Adipocyte (in vitro differentiated cells): ENCODE measurements at places on chromosomes 16 and 17.

- DNase-seq = no peak
Observed at GRCh38 chr16:49835161-49835777, 20.6 kb downstream of the ZNF423 start.

DNA sequence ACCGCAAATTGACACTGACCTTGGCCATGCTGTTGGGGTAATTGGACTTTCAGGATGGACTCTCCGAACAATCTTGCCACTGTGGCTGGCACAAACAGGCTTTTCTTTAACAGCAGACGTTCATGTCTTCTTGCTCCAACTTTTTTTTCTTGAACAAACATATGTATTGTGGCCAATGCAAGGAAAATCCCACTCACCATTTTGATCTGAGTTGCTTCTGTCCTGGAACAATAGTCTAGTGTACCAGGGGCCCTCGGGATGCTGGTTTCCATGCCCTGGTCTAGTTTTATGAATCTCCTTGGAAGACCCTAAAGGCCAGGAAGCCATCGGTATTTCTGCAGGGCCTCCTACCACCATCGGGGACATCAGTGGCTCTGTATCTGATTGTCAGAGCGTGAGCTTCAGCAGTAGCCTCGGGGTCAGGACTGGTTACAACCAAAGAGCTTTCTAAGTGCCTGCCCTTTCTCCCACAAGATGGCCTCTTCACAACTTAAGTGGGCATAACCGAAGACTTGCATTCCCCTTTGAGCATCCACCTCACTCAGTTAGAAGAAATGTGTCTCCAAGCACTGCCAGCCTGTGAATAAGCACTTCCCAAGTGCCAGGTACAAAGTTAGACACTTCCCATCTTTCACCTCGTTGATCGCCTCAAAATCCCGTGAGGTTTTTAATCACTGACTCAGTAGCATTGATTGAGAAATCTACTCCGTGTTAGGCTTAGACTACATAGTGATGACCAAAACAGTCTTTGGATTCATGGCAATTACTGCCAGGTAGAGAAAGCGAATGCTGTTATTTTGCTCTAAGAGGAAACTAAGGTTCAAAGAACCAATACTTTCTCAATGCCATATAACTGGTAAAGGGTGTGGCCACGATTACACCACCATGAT is 87.0 kb upstream of the TBX2 start:
- DNase-seq = no peak

DNA sequence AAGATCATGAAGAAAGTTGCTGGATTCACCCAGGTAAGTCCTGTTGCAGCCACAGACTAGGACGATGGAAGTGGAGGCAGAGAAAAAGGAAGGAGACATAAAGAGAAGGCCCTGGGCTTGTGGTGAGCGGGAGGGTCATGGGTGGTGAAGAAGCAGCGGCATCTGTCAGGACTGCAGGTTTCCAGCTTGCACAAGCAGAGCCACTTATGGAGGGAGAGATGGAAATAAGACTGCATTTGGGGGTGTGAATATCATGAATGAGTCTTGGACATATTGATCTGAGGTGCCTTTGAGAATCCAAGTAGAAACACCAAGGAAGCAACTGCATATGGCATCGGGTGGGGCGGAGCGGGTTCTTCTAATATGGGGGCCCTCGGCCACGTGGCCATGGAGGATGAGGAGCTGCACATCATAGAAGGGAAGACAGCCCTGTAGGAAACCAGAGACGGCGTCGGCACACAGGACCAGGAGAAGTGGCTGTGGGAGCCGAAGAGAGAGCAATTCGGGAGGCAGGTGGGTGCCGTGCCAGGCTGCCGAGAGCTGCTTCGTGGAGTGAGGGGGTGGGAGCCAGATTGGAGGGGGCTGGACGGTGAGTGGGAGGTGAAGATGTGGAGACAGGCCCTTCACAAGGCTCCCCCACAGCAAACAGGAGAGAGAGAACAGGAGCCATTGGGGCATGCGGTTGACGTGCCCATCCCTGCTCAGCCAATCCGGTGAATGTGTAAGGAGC is 243.5 kb downstream of the GSG1L start:
- no peak for DNase-seq

- DNase-seq = no peak
Observed at GRCh38 chr17:61631800-61632199, 40.8 kb upstream of the NACA2 start.

GRCh38 chr17:75555679-75556153 is 30.2 kb downstream of the LLGL2 start:
- no peak for DNase-seq

DNA sequence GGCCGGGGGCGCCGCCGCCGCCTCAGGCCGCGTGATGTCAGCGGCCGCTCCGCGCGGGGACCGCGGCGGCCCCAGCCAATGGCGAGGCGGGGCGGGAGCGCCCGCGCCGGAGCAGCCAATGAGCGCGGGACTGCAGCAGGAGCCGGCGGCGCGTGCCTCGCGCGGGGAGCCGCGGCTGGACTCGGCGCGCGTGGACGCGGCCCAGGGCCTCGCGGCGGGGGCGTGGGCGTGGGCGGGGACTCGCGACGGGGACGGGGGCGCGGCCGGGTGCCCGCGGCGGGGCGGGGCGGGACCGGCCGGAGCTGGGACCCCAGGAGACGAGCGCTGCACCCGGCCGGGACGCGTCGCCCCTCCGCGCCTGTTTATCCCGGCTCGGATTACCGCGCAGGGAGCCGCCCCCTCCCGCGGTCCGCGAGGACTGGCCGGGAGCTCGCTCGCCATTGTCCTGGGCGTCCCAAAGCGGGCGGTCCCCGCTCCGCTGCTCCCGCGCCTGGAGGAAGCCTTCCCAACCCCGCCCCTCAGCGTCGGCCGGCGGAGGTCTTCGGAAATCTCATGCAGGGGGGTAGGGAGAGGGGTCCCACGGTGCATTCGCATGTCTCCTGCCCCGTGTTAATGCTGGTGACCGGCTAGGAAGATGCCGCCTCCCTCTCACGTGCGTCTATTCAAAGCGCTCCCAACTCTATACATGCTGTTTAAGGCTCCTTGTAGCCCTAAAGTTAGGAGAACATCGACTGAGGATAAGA is at the start of gene RNF157:
Gene RNF157, minus strand, starts transcription at position 33 of the 743 bp plus-strand sequence. CDS start 253 bp downstream, outside the sequence.
- DNase-seq = peak; percentile 77

- peak; percentile 34 for DNase-seq
Observed at GRCh38 chr17:39981207-39981741, 667 bp downstream of the PSMD3 start.

DNA sequence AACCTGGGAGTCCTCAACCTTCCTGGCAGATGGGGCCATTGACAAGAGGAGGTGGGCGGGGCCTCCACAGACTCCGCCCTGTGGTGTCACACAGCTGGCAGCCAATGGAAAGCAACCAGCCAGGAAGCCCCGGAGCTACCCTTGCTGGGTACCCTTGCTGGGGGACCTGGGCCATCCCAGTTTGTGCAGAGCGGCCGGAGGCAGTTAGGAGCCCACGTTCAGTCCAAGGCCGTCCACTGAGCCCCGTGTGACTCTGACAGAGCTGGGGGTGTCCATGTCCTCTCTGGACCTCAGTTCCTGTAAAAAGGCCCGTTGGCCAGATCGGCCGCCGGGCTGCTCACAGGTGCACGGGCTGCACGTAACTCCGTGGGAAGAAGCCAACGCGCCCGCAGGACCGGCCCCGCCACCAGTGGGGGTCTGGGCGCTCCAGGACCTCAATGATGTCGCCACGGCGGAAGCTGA is 17.1 kb upstream of the FAM83G start:
- DNase-seq = no peak

- DNase-seq = no peak
Observed at GRCh38 chr17:76174037-76174436, 33.0 kb upstream of the FOXJ1 start.

- DNase-seq = no peak
Observed at GRCh38 chr16:85838381-85838780, 38.9 kb downstream of the COX4I1 start.

- no peak for DNase-seq
Observed at GRCh38 chr17:42670789-42671657, 5.8 kb downstream of the PLEKHH3 start.

- no peak for DNase-seq
Observed at GRCh38 chr16:11414815-11415775, 69.8 kb downstream of the RMI2 start.

DNA sequence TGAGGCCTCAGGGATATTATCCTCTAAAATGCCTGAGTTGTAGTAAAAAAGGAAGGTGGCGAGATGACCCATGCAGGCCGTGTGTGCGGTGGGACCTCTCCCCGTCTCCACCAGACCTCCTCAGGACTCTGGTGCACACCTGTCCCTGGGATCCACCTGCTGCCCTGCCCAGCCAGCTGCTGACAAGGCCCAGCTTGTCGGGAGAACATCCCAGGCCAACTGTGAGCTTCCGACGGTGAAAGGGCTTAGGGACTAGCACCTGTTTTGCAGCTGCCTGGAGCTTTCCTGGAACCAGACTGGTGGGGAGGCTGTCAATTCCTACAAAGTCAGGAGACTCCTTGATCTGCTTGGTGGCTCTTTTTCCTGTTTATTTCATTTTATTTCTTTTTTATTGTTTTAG is 11.6 kb downstream of the IL34 start:
- DNase-seq = no peak
